Eye (tissue), 1 donor: ENCODE measurements at places on chromosomes 16 and 17.

DNA sequence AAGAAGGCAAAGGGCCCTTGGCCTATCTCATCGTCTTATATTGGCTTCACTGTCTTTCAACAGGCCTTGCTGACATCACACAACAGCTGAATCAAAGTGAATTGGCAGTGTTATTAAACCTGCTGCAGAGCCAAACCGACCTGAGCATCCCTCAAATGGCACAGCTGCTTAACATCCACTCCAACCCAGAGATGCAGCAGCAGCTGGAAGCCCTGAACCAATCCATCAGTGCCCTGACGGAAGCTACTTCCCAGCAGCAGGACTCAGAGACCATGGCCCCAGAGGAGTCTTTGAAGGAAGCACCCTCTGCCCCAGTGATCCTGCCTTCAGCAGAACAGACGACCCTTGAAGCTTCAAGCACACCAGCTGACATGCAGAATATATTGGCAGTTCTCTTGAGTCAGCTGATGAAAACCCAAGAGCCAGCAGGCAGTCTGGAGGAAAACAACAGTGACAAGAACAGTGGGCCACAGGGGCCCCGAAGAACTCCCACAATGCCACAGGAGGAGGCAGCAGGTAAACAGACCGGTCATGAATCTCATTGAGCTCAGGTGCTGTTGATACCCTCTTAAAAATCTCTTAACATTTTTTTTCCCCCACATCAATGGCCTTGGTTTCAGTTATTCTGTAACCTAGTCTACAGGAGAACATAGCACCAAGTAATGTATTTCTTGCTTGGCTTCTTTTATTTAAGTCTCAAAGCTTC lies 64.7 kb downstream of the CDK12 start:
- no peak for DNase-seq

DNA sequence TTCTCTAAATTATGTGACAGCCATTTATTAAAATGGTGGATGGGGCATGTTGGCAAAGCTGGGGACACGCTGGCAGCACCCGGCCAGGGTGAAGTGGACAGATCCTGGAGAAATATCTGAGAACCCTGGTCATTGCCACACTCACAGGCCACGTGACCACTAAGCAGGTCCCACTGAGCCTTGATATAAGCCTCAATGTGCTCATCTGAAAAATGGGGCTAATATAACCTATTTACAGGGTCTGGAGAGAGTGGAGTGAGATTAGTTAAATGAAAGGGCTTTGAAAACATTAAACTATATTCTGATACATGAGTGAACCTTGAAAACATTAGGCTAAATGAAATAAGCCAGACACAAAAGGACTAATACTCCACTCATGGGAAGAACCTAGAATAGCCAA lies 108.9 kb downstream of the RBFOX3 start:
- DNase-seq, result no peak

DNA sequence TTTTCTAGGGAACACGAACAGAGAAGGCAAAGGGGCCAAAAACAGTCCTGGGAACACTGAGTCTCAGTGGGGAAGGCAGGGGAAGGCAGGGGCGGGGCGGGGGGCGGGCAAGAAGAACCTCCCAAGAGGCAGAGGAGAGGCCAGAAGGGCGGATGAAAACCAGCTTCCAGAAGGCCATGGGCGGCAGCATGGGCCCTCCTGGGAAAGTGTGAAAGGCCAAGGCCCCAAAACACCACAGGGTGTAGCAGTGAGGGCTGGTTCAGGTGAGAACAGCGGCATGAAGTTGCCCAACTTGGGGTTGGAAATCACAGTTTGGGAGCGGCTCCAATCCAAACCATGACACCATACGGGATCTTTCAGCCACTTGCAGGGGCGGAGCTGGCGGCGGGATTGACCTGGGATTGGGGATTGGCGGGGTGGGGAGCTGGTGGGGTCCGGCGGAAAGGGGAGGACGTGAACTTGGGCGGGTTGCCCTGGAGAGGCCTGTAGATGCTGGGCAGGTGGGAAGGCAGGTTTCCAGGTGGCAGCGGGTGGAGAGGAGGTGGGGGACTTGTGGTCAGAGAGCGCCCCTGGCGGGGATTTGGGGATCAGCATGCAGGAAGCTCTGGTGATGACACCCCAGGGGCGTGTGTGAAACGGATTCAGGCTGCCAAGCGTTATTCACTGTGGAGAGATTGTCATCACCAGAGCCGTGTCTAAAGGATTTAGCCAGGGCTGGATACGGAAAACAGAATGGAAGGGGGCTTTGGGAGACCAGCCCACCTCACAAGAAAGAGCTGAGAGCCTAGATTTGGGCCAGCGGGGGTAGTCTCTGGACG lies 80.9 kb downstream of the ARHGAP23 start:
- DNase-seq, result peak; percentile 97

- peak; percentile 44 for DNase-seq
Measured at GRCh38 chr17:16287563-16288027, 65.7 kb downstream of the CENPV start.

- no peak for DNase-seq
Measured at GRCh38 chr16:61050547-61050946, 985.7 kb downstream of the CDH8 start.

DNA sequence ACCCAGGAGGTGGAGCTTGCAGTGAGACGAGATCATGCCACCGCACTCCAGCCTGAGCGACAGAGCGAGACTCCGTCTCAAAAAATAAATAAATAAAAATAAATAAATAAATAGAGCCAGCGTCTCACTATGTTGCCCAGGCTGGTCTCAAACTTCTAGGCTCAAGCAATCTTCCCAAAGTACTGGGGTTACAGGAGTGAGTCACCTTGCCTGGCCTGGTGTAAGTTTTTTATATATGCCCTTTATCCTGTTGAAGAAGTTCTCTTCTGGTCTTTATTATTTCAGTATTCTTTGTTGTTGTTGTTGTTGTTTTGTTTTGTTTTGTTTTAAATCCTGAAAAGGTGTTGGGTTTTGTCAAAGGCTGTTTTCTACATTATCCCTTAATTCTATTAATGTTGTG lies 30.1 kb upstream of the ABCC1 start:
- no peak for DNase-seq
